Motor neuron (in vitro differentiated cells): ENCODE measurements at places on chromosomes 4 and X. TPM values are rescaled to one million over a fixed set of nuclear protein-coding genes. Genes with fewer than 3 reads are reported as not detected.

Gene BEX2
- 124 and 131 TPM in 2 replicates for total RNA-seq

Gene ABCE1
- total RNA-seq, result 97.5 and 111 TPM in 2 replicates

Gene XAGE1B
- total RNA-seq, result 2.1 TPM in 1 of 2 replicates, not detected in the other

Gene UGT2B15
- total RNA-seq, result not detected in 2 replicates

Gene ARAP2
- 9.7 and 12.0 TPM in 2 replicates for total RNA-seq

Gene CENPVL3
- 2.4 and 3.3 TPM in 2 replicates for total RNA-seq

Gene CLIC2
- total RNA-seq, result 99.0 and 102 TPM in 2 replicates

Gene MAP3K15
- total RNA-seq, result 0.14 TPM in 1 of 2 replicates, not detected in the other

Gene GLRB
- 8.7 and 9.0 TPM in 2 replicates for total RNA-seq

Gene OTUD6A
- total RNA-seq, result not detected in 2 replicates

Gene AFP
- not detected in 2 replicates for total RNA-seq

Gene BST1
- total RNA-seq, result 0.94 and 1.2 TPM in 2 replicates

Gene MAGIX
- total RNA-seq, result 1.6 TPM in 2 replicates

Gene CT45A5
- not detected in 2 replicates for total RNA-seq

Gene UGT2B7
- not detected in 2 replicates for total RNA-seq

Gene RXFP1
- total RNA-seq, result 2.7 and 3.7 TPM in 2 replicates

Gene MGARP
- total RNA-seq, result 1.1 TPM in 2 replicates

Gene NEUROG2
- not detected in 2 replicates for total RNA-seq

Gene FAM133A
- 1.0 and 1.1 TPM in 2 replicates for total RNA-seq

Gene CCDC160
- total RNA-seq, result 1.9 and 2.1 TPM in 2 replicates

Gene STS
- total RNA-seq, result 14.9 and 25.6 TPM in 2 replicates

Gene DUSP21
- not detected in 2 replicates for total RNA-seq

Gene HAND2
- 0.14 and 0.41 TPM in 2 replicates for total RNA-seq

Gene COL25A1
- 4.3 and 6.3 TPM in 2 replicates for total RNA-seq

Gene GUCY1A1
- 0.10 TPM in 1 of 2 replicates, not detected in the other for total RNA-seq

Gene PAGE2
- not detected in 2 replicates for total RNA-seq

Gene TCP11X2
- total RNA-seq, result not detected in 2 replicates

Gene MAGEC3
- total RNA-seq, result 0.05 and 0.38 TPM in 2 replicates

Gene GAGE12F
- not detected in 2 replicates for total RNA-seq

Gene CXCL3
- 1.7 and 1.9 TPM in 2 replicates for total RNA-seq

Gene HTRA3
- total RNA-seq, result 8.1 and 8.8 TPM in 2 replicates

Gene MAGEB17
- total RNA-seq, result not detected in 2 replicates

Gene FGFRL1
- total RNA-seq, result 4.8 and 6.3 TPM in 2 replicates

Gene CYLC1
- 0.39 TPM in 1 of 2 replicates, not detected in the other for total RNA-seq

Gene NR0B1
- total RNA-seq, result not detected in 2 replicates

Gene HSD17B13
- total RNA-seq, result 1.8 and 2.3 TPM in 2 replicates

Gene SPANXA1
- total RNA-seq, result not detected in 2 replicates

Gene TLR6
- total RNA-seq, result 0.09 and 0.31 TPM in 2 replicates

Gene NAA11
- total RNA-seq, result not detected in 2 replicates

Gene CXCL6
- 0.16 and 0.25 TPM in 2 replicates for total RNA-seq

Gene CHRNA9
- 0.13 and 0.22 TPM in 2 replicates for total RNA-seq

Gene DAPP1
- 0.15 and 0.29 TPM in 2 replicates for total RNA-seq

Gene LGI2
- total RNA-seq, result 5.9 and 6.0 TPM in 2 replicates

Gene ITIH6
- not detected in 2 replicates for total RNA-seq

Gene SH3RF1
- 20.2 and 20.3 TPM in 2 replicates for total RNA-seq

Gene CRLF2
- total RNA-seq, result 0.62 TPM in 1 of 2 replicates, not detected in the other

Gene P2RY4
- 0.34 and 0.62 TPM in 2 replicates for total RNA-seq

Gene DUSP9
- 0.75 and 0.81 TPM in 2 replicates for total RNA-seq

Gene GAGE12J
- not detected in 2 replicates for total RNA-seq

Gene TBCK
- total RNA-seq, result 41.7 and 47.6 TPM in 2 replicates

Gene F9
- 0.13 TPM in 1 of 2 replicates, not detected in the other for total RNA-seq

Gene MUC7
- 0.63 TPM in 1 of 2 replicates, not detected in the other for total RNA-seq

Gene SPATA18
- total RNA-seq, result 5.8 and 6.7 TPM in 2 replicates

Gene SOD3
- total RNA-seq, result 0.19 TPM in 1 of 2 replicates, not detected in the other

Gene SUPT20HL2
- total RNA-seq, result 0.14 TPM in 1 of 2 replicates, not detected in the other

Gene SPANXN4
- total RNA-seq, result not detected in 2 replicates

Gene PPEF2
- total RNA-seq, result 0.19 TPM in 1 of 2 replicates, not detected in the other

Gene BMX
- 1.4 and 2.2 TPM in 2 replicates for total RNA-seq

Gene DTHD1
- total RNA-seq, result 0.93 TPM in 1 of 2 replicates, not detected in the other
